Activated gamma-delta T cell treated with anti-CD3 and anti-CD28 coated beads, Interleukin-2, amount 50 U/mL, for 16 hours (primary cell): ENCODE measurements at places on chromosomes 5 and 9.

DNA sequence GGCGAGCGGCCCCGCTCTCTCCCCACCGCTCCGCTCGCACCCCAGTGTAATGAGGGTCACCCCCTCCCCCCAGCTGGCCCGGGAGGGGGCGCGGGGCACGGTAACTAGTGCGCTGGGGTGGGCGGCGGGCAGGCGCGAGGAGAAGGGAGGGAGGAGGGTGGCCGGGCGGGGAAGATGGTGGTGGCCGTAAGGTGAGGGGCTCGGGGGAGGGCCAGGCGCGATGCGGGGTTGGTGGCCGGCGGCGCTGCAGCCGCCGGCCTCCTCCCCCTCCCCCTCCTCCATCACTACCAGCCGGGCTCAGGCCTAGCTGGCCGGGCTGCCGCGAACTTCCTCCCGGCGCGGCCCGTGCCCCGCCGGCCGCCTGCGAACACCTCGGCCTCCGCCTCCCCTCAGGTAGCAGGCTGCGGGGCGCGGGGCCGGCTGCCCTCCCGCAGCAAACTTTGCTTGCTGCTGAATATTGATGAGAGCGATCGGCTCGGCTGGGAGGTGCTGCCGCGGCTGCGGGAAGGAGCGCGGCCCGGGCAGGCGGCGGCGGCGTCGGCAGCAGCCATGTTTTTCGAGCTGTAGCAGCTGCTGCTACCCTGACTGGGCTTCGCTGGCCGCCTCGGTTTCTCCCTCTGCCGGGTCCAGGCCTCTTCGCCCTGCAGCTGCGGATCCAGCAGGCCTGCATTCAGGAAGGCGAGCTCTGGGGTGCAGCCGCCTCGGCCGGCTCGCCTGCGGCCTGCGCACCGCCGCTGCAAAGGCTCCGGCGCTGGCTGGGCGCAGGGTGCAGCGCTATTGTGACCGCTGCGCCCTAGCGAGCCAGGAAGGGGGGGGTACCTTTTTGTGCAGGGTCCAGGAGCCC lies 502 bp downstream of the NSD1 start:
- DNase-seq, result peak; percentile 32

- no peak for DNase-seq
These were observed 36.1 kb downstream of the HMCN2 start for GRCh38 chr9:130301483-130302286.

GRCh38 chr5:29307478-29307877 lies 1886.0 kb upstream of the CDH6 start:
- DNase-seq, result no peak

DNA sequence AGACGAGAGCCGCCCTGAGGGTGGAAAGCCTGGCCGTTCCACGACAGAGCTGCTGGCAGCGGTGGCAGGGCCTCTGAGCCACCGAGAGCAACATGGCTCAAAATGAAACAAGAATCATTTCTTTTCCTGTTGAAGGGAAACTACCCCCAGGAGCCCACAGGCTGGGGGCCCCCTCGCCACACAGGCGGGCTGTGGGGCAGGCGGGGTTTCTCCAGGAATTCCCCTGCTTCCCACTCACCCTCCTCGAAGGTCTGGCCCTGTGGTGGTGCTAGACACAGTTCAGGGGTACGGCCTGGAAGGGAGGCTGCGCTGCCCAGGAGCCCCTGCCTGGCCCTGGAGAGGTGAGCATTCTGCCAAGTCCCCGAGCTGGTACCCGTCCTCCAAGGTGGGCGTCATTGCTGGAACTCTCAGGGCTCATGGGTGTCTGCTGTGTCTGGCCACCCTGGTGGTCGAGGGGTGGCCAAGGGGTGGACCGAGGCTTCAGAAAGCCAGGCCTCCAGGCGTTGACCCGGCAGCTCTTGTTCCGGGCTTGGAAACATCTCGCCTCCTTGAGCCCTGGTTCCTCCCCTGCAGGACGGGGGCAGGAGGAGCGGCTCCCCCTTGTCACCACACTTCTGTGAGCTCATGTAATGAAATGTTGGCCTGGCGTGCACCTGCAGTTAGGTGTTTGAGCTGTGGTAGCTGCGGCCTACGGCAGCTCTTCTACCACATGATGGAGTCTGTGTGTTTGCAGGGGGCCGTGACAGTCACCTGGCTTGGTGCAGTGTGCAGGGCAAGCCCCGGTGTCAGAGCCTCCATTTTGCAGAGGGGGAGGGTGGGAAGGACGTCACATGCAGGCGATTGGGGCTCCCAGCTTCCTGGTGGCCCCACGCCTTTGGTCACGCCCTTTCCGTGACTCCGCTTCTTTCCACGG lies 65.3 kb downstream of the RXRA start:
- peak; percentile 66 for DNase-seq

GRCh38 chr5:10576121-10576789 lies 12.4 kb downstream of the ANKRD33B start:
- DNase-seq, result no peak

- DNase-seq, result no peak
These were observed 31.5 kb upstream of the ADRB2 start for GRCh38 chr5:148794729-148795561.

DNA sequence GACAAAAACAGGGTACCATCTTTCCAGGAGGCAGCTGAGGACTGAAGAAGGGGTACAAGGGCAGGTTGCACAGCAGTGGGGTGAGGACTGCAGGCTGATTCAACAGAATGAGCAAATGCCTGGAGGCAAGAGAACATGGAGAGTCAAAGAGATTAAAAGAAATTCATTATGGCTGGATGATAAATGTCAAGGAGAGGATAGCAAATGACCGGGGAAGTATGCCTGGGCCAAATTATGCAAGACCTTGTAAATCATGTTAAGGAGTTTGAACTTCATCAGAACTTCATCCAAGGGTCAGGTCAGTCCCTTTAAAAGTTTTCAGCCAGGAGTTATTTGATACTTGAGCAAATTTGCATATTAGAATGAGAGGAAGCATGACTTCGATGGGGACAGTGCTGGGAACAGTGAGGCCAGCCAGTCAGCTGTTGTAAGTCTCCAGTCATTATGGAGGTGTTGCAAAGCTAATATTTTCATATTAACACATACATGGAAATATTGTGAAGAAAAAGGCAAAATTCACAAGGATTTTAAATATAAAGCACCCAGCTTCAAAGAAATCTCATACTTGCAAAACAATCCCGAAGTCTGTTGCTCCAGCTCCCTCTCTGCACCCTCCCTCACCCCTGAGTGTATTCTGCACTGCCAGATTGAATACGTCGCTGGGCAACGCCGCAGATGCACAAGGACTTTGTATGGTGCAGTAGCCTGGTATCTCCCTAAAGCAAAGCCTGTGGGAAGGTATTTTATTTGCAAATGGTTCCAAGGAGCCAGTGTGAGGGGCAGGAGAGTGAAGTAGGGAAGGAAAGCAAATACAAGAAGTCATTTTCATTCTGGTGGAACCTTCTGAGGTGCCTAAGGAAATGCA lies 509.8 kb upstream of the TLE4 start:
- no peak for DNase-seq

DNA sequence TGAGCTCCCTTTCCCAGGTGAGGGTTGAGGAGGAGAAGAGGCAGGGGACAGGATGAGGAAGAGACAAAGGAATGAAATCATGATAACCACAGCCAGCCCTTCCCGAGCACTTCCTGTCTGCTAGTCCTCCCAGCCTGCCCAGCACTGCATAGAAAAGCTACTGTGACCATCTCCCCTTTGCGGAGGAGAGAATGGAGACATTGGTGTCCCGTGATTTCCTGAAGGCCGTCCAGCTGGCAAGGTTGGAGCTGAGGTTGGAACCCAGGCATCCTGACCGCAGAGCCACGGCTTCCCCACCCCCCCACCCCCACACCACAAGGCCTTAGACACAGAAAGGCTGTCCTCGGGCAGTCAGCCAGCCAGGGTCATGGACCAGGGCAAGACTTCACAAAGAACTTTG lies 131.1 kb upstream of the ICE1 start:
- DNase-seq, result no peak

GRCh38 chr9:121601194-121601593 lies 50.2 kb upstream of the DAB2IP start:
- no peak for DNase-seq

GRCh38 chr5:30098940-30099339 lies 1094.5 kb upstream of the CDH6 start:
- no peak for DNase-seq

- DNase-seq, result no peak
These were observed 13.0 kb downstream of the SLC4A9 start for GRCh38 chr5:140372971-140373487.

GRCh38 chr5:171614971-171615653 lies 170.5 kb upstream of the SMIM23 start:
- no peak for DNase-seq

DNA sequence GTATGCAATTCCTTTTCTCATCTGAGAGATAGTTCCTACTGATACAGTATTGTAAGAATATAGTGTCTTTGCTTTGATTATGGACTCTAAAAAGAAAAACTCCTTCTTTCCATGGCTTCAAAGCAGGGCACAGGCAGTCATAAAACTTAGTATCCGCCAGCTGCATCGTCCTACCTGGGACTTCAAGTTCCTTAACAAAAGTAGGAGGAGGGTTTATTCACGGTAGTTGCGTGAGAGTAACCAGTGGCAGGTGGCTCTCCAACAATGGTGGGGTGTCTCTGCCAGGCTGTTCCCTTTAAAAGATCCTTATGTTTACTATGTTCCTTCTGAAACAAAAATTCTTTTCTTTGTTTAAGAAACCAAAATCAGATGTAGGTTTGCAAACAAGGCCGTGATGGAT lies 173.5 kb upstream of the DMAC1 start:
- DNase-seq, result no peak

- DNase-seq, result no peak
These were observed 925 bp downstream of the ABHD17B start for GRCh38 chr9:71909887-71910649.
